ENCODE measurements at places on chromosomes 3 and 15.

GRCh38 chr15:68307131-68307928 lies 29.8 kb downstream of the FEM1B start:
- no peak for DNase-seq

DNA sequence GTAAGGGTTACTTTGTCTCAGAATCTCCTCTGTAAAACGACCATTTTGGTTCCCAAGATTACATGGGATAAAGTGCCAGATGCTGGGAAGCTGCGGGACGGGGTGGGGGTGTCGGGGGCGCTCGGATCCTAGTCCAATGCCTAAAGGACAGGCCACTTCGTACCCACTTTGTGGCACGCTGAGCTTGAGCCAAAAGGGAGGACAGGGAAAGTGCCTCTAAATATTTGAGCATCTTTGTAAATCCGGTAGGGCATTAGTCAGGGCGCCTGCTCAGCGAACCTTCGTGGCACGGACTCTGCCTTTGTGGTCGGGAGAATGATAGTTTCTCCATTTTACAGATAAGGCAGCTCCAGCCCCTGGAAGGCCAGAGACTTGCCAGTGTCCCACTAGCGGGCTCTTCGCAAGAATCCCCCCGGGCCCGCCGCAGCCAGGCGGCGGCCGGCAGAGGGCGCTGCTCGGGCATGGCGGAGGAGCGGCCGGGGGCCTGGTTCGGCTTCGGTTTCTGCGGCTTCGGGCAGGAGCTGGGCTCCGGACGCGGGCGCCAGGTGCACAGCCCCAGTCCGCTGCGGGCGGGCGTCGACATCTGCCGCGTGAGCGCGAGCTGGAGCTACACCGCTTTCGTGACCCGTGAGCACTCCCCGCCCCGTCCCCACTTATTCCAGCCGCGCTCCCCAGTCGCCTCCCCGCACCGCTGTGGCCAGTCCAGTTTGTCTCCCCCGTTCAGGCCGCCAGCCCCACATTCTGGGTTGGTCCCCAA lies 1.8 kb downstream of the RCCD1 start:
- peak; percentile 80 for DNase-seq

- DNase-seq = no peak
These were observed 713.3 kb upstream of the CBLB start for GRCh38 chr3:106582151-106582550.

DNA sequence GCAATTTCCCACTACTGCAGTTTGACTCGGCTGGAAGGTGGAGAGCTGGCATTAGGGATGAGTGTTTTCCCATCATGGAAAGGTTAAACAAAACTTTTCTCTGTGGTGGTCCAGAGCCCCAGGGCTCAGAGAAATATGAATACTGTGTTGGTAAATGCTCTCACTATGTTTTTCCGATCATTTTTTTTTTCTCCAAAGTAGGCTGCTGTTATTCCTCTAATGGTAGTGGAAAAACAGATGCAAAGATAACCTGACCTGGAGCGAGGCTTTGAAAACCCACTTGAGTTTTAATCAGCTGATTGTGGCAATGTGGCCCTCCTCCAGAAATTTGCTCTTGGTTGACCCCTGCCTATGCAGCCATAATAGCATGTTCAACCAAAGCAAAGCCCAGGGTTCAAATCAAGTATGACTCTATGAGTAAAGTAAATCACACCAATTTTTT lies 320.8 kb upstream of the CTNNB1 start:
- no peak for DNase-seq

- DNase-seq = no peak
These were observed 53.8 kb downstream of the MGLL start for GRCh38 chr3:127768346-127769008.

DNA sequence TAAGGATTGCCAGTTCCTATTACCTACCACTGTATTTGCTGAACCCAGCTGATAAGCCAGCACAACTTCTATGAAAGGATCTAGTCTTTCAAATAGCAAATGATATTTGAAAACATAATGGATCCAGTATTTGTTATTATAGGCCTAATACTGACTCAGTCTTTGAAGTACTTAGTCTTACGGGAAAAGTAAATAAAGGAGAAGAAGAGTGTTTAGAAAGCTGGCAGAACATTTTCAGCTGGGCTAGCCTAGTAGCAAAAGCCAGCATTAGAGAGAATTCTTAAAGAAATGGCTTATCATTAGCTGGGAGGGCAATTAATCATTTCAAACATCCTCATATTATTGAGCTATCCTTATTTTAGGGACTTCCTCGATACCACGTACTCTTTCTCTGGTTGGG lies 101.4 kb upstream of the GOLIM4 start:
- no peak for DNase-seq

GRCh38 chr15:55224892-55225291 lies 28.2 kb upstream of the RSL24D1 start:
- DNase-seq = no peak

GRCh38 chr3:74617776-74618175 lies 3.3 kb upstream of the CNTN3 start:
- no peak for DNase-seq

GRCh38 chr3:151356794-151357462 lies 27.6 kb upstream of the P2RY13 start:
- DNase-seq = no peak

GRCh38 chr3:7565574-7565973 lies 704.7 kb downstream of the GRM7 start:
- DNase-seq = no peak

- no peak for DNase-seq
These were observed 54.5 kb upstream of the MEX3B start for GRCh38 chr15:82100111-82100929.
